ENCODE measurements at places on chromosomes 6 and 20.

GRCh38 chr6:106749609-106750008, 120.2 kb downstream of the QRSL1 start:
- peak; percentile 4 for DNase-seq

- no peak for DNase-seq
Observed at GRCh38 chr6:42222448-42222847, 4.8 kb upstream of the MRPS10 start.

DNA sequence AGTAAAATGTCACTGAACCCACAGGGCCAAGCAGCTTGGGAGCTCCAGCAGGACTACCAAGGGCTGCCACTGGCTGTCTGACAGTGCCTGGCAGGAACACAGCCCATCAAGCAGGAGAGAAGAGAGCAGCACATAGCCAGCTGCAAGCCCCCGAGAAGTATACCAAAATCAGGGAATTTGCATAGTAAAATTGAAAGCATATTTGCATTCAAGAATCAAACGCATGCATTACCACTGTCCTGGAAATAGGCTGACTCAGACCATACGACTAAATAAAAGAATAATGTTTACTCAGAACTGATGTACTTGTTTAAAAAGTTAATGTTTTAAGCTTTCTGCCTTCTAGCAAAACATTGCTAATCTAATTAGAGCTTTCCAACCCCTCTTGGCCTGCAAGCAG, 298.1 kb downstream of the TFAP2B start:
- DNase-seq: no peak

GRCh38 chr6:46325561-46326530, 155.1 kb upstream of the ENPP5 start:
- peak; percentile 88 for DNase-seq

GRCh38 chr20:57175397-57176010, 90.9 kb downstream of the BMP7 start:
- DNase-seq: no peak

DNA sequence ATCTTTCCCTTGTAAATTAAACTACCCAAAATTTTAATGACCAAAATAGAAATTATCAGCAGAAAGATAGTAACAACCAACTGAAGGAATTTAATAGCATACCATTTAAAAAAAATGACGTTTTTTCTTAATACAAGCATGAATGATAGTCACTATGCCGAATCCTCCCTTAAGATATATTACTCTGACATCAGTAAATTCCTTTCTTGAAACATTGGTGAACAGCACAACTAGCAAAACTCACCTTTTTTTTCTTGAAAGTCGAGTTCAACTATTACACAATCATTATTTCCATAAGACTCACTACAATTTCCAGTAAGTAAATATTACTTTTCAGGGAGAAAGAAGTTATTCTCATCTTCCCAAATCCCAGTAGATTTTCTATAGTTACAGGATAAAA, 433.2 kb downstream of the GRIK2 start:
- peak; percentile 52 for DNase-seq

DNA sequence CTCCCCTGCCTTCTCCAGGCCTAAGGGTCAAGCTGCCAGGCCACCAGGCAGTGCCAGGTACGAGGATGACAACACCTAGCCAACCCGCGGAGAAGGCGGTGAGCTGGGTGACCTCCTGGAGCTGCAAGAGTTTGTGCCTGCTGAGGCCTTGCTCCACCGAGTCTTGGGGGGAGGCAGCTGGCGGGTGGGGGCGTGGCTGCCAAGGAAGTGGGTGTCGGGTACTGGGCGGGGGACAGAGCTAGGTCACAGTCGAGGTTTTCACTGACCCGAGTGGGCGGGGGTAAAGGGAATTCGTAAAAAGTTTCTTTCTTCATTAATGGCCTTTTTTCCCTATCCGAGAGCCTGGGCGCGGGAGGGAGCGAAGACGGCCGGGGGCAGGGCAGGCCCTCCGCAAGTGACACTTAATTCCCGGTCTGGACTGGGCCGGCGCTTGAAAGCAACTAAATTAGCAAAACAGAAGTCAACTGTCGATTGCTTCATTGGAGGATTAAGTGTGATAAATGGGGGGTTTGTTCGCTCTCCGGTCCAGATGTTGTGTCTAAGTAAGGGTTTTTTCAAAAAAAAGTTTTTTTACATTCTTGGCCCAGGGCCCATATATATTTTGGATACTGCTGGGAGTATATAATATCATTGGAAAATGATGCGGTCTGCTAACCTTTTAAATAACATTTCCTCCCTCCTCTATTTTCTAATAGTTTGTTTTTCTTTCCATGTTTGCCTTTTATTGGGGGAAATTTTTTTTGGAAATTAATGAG, 43.1 kb upstream of the FOXP4 start:
- peak; percentile 18 for DNase-seq

DNA sequence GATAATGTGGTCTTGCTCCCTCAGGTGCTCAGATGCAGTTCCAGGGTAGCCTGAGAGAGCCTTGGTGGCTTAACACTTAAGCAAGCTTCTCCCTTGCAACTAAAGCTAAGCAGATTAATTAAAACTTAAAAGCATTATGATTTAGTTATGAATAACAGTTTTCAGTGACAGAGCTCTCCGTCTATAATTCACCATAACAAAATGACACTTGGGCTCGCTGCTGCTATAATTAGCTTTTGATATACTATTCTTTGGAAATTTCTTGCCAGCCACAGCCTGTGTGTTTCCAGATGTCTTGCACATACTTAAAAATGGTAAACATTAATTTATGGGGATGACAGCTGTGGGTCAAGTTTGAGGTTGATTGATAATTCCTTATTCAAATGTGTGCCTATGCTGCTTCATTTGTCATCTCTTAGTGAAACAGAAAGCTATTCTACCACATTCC, 380.5 kb downstream of the TFAP2B start:
- DNase-seq: no peak

DNA sequence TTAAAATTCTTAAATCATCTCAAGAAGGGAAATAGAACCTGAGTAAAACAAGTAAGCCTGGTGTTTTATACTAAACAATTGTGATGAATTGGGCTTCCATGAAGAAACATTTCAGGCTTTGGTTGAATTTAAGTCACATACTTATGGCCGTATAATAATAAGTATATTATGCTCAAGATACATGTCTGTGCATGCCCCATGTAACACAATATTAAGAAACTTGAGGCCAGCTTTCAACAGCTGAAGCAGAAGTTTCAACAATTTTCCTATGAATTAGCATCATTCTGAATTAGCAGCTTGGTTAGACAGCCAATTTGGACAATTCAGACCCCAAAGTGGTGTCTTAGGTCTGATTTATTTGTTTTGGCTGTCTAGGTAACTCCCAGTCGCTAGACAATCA, 243.7 kb downstream of the MYLK4 start:
- DNase-seq: no peak

DNA sequence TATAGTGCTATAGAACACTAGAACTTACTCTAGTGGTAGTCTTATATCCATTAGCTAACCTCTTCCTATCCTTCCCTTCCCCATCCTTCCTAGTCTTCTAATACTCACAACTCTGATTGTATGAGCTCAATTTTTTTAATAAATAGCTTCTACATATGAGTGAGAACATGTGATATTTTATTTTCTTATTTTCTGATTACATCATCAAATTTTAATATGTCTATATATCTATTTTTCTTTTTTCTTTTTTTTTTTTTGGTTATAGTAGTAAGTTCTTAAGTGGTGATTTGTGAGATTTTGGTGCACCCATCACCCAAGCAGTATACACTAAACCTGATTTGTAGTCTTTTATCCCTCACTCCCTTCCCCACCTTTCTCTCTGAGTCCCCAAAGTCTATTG, 112.5 kb downstream of the JAG1 start:
- no peak for DNase-seq

GRCh38 chr6:7765575-7766325, 39.9 kb downstream of the BMP6 start:
- peak; percentile 25 for DNase-seq

GRCh38 chr6:142932889-142933288, 12.1 kb downstream of the HIVEP2 start:
- DNase-seq: no peak

- no peak for DNase-seq
Observed at GRCh38 chr20:22814471-22815205, 220.5 kb upstream of the SSTR4 start.

- peak; percentile 23 for DNase-seq
Observed at GRCh38 chr6:118876198-118876597, 17.8 kb upstream of the ASF1A start.

DNA sequence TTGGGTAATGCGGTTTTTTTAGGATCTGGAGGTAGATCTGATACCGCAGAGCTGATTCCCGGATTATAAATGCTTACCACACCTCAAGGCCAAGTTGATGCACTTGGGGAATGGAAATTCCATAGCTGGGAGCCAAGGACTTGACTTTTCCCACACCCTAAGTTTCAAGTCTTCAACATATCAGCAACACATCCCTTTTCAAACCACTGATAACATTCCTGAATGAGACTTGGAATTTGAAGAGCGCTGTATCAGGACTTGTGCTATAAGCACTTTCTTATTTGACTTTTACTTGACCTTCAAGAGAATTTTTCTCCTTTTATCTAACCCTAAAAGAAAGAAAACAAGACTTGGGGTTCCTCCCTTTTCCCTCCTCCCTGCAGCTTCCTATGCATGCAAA, 90.6 kb upstream of the NAA20 start:
- peak; percentile 25 for DNase-seq

DNA sequence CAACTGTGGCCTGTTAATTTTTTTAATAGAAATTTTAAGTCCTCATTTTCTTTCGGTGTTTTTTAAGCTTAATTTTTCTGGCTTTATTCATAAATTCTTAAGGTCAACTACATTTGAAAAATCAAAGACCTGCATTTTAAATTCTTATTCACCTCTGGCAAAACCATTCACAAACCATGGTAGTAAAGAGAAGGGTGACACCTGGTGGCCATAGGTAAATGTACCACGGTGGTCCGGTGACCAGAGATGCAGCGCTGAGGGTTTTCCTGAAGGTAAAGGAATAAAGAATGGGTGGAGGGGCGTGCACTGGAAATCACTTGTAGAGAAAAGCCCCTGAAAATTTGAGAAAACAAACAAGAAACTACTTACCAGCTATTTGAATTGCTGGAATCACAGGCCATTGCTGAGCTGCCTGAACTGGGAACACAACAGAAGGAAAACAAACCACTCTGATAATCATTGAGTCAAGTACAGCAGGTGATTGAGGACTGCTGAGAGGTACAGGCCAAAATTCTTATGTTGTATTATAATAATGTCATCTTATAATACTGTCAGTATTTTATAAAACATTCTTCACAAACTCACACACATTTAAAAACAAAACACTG, 10.1 kb downstream of the HFE start:
- no peak for DNase-seq

DNA sequence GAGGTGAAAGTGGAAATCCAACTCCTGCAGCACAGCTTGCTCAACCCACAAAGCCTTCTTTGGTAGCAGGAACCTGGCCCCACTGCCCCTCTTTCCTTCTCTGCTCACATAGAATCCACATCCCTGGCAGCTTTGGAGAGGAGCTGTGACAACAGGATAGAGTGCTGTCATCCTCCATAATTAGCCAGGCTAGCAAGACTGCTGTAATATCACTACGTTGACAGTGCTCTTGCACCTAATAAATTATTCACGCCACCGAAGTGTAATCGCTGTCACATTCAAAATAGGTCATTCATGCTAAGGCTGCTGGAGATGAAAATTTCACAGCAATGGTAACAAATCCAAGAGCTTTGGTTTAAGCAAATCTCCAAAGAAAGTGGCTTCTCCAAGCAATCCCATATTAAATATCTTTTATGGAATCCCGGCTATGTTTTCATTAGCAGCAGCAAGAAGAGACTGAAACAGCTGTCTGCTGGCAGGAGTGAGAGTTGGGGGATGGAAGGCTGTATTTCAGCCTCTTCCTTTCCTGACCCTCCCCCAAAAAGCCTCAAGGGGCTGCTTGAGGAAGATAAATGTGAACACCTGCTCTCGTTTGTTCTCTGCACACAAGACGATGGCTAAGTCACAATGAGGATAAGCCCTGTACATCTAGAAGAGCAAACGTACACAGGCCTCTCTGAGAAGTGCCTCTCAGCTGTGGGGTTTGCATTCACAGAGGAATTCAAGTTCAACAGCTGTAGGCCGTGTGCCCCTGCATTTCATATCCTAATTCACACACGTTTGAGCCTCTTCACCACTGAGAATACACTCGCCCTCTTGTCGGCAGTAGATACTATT, 16.5 kb downstream of the RIPOR2 start:
- no peak for DNase-seq

DNA sequence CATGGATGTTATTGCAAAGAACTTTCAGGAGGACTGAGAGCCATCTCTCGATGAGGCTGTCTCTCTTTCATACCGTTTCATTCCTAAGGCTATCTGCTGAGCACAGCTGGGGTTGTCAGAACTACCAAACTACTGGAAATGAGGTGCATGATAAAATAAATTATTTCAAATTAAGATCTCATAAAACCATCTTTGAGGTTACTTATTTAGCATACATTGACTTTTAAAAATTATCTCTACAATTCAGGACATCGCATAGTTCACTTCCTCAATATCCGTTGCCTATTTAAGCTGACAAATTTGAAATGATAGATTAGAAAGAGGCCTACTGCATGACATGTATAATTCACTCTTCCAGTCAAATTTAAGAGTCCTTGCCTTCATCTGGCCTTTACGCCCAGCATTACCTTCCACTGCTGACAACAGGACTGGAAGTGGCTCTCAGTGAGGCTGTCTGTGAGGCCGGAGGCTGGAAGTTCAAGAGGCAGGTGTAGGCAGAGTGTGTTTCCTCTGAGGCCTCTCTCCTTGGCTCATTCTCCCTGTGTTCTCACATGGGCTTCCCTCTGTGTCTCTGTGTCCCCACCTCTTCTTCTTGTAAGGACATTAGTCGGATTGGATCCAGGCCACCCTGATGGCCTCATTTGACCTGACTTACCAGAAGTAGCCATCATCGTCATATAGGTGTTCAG, 12.8 kb upstream of the DUSP22 start:
- no peak for DNase-seq

DNA sequence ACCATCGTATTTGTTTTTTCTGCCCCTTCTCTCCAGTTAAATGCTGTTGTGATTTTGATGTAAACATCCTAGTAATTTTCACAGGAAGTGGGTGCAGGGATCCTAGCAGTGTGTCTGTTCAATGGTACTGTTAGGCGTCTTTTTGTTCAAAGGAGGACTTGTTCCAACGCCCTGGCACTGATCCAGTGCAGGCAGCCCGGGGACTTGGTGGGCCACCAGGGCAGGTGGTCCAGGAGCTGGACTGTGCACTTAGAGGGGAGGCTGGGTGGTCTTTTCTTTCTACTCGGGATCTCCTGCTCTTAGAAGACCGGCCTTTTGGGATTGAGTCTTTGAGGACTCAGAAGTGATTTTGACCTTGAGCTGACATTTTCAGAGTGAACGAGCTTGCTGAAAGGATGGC, 41.1 kb upstream of the NKX2-2 start:
- DNase-seq: no peak

GRCh38 chr6:170473301-170473717, 79.8 kb downstream of the PSMB1 start:
- no peak for DNase-seq

GRCh38 chr6:15063253-15063853, 182.5 kb upstream of the JARID2 start:
- peak; percentile 15 for DNase-seq

GRCh38 chr20:46194409-46194808, 76.3 kb downstream of the CD40 start:
- no peak for DNase-seq
